ENCODE measurements at places on chromosomes 2 and 18.

DNA sequence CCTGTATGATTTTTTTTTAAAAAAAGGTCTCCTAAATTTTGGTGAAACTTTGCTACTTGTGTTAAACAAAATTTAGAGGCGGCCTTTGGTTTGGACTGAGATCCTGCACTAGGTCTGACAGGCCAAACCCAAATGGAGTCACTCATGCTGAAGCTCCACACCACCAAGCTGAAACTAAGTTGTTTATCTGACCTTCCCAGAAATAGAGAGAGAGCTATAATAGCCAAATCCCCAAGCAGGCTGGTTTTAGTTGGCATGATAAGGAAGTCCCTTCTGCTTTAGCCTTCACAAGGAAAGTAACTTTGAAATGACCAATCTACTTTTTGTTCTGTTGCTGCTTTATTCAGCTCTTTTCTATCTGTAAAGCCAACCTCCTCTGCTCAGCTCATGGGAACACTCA is 17.1 kb upstream of the THUMPD2 start:
- no peak for DNase-seq

DNA sequence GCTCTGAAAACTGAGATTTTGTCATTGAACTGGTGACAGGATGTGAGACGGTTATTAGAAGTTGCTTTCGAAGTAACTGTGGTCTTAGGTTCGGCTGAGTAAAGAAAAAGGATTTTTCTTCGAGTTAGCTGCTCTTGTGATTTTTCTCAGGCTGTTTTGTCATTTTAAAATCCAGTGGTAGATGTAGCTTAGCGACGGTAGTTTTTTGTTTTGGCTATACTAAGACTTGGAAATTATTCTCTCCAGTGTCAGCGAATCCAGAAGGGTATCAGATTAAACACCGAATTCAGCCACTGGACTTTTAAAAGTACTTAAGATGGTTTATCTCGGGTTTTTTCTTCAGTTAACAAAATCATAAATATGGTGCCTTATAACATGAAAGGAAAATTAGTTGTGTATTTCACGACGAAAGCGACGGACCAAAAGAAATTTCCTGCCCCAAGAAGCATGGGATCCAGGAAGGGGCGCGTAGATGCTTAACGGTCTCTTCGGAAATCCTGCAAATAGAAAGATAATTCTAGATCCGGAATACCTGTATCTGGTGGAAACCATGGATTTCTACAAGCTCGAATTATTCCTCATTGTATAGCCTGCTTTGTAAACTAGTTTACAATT is 1.2 kb downstream of the SFT2D3 start:
- no peak for DNase-seq

GRCh38 chr18:36589857-36590543 is 238.8 kb downstream of the TPGS2 start:
- no peak for DNase-seq

DNA sequence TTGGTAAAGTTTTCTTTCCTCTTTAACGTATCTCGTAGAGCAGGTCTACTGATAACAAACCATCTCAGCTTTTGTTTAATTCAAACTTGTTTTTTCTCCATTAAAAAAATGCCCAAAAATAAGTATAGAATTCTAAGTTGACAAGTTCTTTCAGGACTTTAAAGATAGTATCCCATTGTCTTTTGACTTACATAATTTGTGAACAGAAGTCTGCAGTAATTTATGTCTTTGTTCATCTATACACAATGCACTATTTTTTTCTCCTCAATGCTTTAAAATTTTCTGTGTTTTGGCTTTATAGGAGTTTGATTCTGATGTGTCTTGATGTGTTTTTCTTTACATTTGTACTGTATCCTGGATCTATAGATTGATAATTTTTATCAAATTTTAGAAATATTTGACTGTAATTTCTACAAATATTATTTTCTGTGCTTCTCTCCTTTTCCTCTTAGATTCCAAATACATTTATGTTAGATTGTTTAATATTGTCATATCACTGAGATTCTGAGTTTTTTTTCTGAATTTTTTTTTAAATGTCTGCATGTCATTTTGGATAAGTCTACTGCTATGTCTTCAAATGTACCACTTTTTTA is 143.3 kb downstream of the FTCDNL1 start:
- DNase-seq: no peak

DNA sequence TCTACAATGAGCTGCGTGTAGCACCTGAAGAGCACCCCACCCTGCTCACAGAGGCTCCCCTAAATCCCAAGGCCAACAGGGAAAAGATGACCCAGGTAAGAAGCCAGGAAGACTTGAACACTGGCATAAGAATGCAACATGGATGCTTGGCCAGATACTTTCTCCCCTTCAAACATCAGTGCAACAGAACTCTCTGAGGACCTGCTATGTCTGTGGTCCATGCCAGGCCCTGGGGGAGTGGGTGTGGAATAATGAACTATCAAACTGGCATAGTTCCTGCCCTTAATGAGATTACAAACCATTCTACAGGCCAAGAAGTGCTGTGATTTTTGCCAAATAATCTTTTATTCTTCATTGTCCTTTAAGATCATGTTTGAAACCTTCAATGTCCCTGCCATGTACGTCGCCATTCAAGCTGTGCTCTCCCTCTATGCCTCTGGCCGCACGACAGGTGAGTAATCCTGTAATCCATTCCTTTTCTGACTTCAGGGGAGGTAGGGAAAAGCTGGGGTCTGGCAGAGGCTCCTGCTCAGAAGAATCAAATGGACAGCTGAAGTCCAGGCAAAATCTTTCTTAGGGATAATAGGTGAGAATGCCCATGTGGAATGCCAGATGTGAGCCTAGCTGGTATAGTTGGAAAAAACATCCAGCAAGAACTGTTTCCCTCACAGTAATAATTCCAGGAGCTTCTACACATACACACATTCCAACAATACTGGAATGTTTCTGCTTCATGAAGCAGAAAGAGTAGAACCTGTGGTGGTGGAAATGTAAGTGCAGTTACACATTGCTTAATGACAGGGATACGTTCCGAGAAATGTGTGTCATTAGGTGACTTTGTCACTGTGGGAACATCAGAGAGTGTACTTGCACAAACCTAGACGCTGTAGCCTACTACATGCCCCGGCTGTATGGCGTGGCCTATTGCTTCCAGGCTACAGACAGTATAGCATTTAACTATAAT is 16.2 kb downstream of the ACTG2 start:
- DNase-seq: no peak

GRCh38 chr2:129803032-129803431 is 176.4 kb upstream of the RAB6C start:
- DNase-seq: no peak

DNA sequence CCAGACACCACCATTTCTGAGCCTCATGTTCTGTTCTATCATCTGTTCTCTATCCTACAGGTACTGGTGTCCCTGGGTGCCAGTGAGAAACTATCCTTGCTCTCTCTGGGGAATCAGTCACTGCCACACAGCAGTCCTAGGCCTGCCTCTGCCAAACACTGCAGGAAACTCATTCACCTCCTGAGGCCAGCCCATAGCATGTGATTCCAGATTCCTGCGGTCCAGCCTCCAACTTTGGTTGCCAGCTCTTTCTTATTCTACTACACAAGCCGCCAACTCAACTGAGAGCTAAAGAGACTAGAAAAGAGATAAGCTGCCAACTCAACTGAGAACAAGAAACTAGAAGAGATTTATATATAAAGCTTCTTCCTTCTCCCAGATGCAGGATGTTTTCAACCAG is 8.8 kb upstream of the TTLL4 start:
- no peak for DNase-seq

Data from bone marrow (tissue), 2 donors.